ENCODE measurements at places on chromosomes 5 and 9.
A peak's percentile ranks its signal among the peaks of the same experiment; 100 is the strongest.

- no peak overlapping the region for H3K27ac ChIP-seq
- DNase-seq = no peak
- no peak overlapping the region for H3K4me3 ChIP-seq
- H3K36me3 ChIP-seq = no peaks in the 10 kb centered on the region
- peaks cover 15% of the 10 kb centered on the region for H3K27me3 ChIP-seq
Measured at GRCh38 chr9:129542741-129543140, 78.2 kb downstream of the C9orf50 start.

- H3K27me3 ChIP-seq = peaks cover 3% of the 10 kb centered on the region
- peaks cover 7% of the 10 kb centered on the region for H3K36me3 ChIP-seq
- no peaks in the 10 kb centered on the region for H3K4me1 ChIP-seq
- no peak overlapping the region for H3K4me3 ChIP-seq
- DNase-seq = no peak
- H3K27ac ChIP-seq = no peak overlapping the region
Measured at GRCh38 chr5:59069438-59070079, 486.7 kb downstream of the RAB3C start.

- H3K36me3 ChIP-seq = no peaks in the 10 kb centered on the region
- DNase-seq = no peak
- H3K27me3 ChIP-seq = no peaks in the 10 kb centered on the region
- no peaks in the 10 kb centered on the region for H3K4me1 ChIP-seq
- no peak overlapping the region for H3K4me3 ChIP-seq
Measured at GRCh38 chr9:7246917-7247522, 489.2 kb downstream of the KDM4C start.

- peak overlapping the region; percentile 29 for H3K4me3 ChIP-seq
- no peaks in the 10 kb centered on the region for H3K36me3 ChIP-seq
- H3K4me1 ChIP-seq = peaks cover 19% of the 10 kb centered on the region
- DNase-seq = no peak
- no peaks in the 10 kb centered on the region for H3K27me3 ChIP-seq
Measured at GRCh38 chr9:130240410-130241197, 25.0 kb upstream of the HMCN2 start.

- no peak overlapping the region for H3K4me3 ChIP-seq
- H3K27me3 ChIP-seq = peaks cover 15% of the 10 kb centered on the region
- no peaks in the 10 kb centered on the region for H3K36me3 ChIP-seq
- H3K27ac ChIP-seq = no peak overlapping the region
- DNase-seq = no peak
Measured at GRCh38 chr9:38344566-38345324, 47.8 kb upstream of the ALDH1B1 start.

GRCh38 chr5:39025456-39025855 lies 48.7 kb downstream of the RICTOR start:
- no peak for DNase-seq
- peaks cover 19% of the 10 kb centered on the region for H3K4me1 ChIP-seq
- H3K36me3 ChIP-seq = peaks cover 22% of the 10 kb centered on the region
- H3K27me3 ChIP-seq = no peaks in the 10 kb centered on the region
- no peak overlapping the region for H3K27ac ChIP-seq
- no peak overlapping the region for H3K4me3 ChIP-seq

DNA sequence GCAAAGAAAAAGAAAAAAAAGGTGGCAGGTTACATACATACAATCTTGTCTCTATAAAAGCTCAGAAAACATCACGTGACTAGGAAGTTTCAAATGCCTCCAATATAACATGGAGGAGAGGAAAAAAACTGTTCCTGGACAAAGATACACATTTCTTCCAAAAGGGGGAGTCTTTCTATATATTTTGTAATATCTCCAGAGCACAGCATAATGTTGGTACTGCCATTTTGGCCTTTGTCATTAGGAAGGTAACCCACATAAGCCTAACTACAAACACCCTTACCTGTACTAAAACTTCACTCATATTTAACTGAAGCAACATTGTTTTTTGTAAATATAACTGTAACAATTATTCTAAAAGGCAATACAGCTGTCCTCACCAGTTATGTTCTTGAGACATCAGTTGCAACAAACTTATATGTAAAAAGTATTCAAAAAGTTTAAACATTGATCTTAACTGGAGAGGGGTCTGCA lies 1.2 kb upstream of the BTF3 start:
- peaks cover 4% of the 10 kb centered on the region for H3K27me3 ChIP-seq
- DNase-seq = no peak
- H3K4me3 ChIP-seq = peak overlapping the region; percentile 18

- no peak overlapping the region for H3K27ac ChIP-seq
- H3K4me1 ChIP-seq = no peaks in the 10 kb centered on the region
- DNase-seq = no peak
- no peaks in the 10 kb centered on the region for H3K27me3 ChIP-seq
Measured at GRCh38 chr5:15791859-15792258, 291.9 kb downstream of the FBXL7 start.

GRCh38 chr5:132203464-132203818 lies 24.2 kb downstream of the P4HA2 start:
- no peaks in the 10 kb centered on the region for H3K36me3 ChIP-seq
- H3K27ac ChIP-seq = no peak overlapping the region
- DNase-seq = no peak
- H3K4me3 ChIP-seq = no peak overlapping the region

- H3K4me1 ChIP-seq = no peaks in the 10 kb centered on the region
- H3K27me3 ChIP-seq = no peaks in the 10 kb centered on the region
- no peak overlapping the region for H3K4me3 ChIP-seq
- H3K27ac ChIP-seq = no peak overlapping the region
- no peak for DNase-seq
- no peaks in the 10 kb centered on the region for H3K36me3 ChIP-seq
Measured at GRCh38 chr5:15446552-15446951, 53.4 kb upstream of the FBXL7 start.

DNA sequence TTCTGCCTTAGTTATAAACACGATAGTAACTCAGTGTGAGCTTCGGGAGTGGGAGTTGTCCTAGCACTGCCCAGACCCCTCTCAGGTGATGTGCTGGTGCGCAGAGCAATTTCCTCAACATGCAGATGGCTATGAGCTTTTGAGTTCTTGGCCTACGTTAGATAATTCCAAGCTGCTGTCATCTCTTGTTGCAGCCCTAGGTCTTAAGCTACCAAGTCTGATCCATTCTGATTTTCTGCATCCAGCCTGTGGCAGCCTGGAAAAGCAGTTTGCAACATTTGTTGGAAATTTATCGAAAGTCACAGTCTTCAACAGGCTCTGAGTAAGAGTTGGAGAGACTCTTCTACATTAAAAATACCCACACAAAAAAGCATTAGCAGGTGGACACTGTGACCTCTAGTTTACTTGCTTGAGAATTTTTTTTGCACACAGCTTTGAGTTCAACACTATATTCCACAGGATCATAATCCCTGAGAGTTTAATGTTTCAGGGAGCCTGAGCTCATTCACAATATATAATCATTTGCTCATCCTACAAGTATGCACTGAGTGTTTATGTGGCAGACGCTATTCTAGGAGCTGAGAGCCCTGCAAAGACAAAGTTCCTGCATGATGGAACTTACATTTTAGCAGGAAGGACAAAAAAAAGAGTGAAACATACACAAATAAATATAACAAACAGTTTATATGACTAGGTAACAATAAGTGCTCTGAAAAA lies 91.6 kb downstream of the UBE2QL1 start:
- H3K27ac ChIP-seq = no peak overlapping the region
- no peak overlapping the region for H3K4me3 ChIP-seq
- no peak for DNase-seq
- no peaks in the 10 kb centered on the region for H3K4me1 ChIP-seq
- no peaks in the 10 kb centered on the region for H3K36me3 ChIP-seq

DNA sequence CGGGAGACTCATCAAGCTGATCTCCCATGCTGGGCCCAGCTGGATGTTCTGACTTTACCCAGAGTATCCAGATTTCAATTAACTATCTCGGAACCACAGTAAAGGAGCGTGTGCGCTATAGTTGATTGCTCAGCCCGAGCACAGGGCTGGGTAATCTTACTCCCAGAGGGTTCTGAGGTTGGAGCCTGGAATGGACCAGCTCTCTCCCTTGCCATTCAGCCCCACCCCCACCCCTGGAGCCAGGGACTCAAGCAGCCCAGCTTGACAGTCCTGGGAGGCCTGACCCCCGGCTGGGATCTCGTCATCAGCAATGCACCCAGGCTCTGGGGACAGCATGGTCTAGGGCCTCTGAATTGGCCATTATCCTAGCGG lies 23.7 kb upstream of the PTGES start:
- H3K36me3 ChIP-seq = no peaks in the 10 kb centered on the region
- H3K4me1 ChIP-seq = no peaks in the 10 kb centered on the region
- H3K27me3 ChIP-seq = peaks cover 14% of the 10 kb centered on the region
- DNase-seq = no peak

DNA sequence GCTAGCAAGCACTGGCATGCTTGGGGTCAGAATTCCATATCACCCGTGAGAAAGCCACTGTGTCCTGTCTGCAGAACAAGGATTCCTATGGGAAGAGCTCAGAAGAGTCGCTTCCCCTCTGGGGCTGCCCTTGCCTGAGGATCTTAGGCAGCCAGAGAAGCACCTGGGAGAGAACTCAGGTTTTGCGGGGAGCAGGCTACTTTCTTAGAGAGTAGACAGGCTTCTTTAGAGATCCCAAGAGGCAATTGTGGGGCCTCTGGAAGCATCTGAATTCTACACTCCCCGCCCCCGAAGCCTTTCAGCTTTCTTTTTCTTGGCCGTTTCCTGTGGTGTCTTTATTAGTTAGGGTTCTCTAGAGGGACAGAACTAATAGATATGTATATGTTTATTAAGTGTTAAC lies 40.9 kb downstream of the PHF2 start:
- H3K4me3 ChIP-seq = no peak overlapping the region
- DNase-seq = no peak
- no peaks in the 10 kb centered on the region for H3K27me3 ChIP-seq
- no peak overlapping the region for H3K27ac ChIP-seq
- no peaks in the 10 kb centered on the region for H3K36me3 ChIP-seq

DNA sequence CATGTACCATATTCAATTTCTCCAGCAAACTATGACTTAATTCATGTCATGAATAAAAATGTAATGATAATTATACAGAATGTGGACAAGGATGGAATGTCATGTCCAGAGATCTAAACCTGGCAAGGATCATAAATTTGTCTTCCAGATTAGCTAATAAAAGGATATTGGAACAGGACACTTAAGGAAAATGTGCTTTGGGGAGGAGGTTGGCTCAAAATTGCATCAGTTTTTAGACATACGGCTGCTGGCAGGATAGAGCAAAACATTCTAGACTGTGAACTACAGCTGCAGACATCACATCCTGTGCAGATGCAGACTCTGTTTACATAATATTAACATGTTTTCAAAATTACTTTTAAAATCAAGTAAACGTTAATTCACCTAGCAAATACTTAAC lies 248.4 kb downstream of the TLR4 start:
- no peak overlapping the region for H3K27ac ChIP-seq
- peaks cover 2% of the 10 kb centered on the region for H3K27me3 ChIP-seq
- H3K4me1 ChIP-seq = no peaks in the 10 kb centered on the region
- H3K36me3 ChIP-seq = peaks cover 1% of the 10 kb centered on the region

DNA sequence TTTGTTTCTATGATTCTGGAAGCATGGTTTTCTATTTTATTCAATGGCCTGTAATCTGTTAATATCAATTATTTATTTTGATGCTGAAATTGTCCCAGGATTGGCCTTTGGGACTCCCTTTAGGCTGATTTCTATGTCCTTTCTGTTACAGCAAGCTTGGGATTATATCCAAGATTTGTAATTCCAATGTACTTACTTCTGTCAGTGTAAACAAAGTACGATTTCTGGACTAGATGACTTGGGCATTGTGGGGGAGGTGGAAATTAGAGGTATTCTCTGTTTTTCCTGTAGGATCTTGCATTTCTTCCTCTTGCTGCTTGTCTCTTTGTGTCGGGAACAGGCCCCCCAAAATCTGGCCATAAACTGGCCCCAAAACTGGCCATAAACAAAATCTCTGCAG lies 3.7 kb downstream of the PCDHGA12 start:
- no peak overlapping the region for H3K27ac ChIP-seq
- H3K27me3 ChIP-seq = peaks cover 8% of the 10 kb centered on the region
- H3K4me3 ChIP-seq = no peak overlapping the region
- no peak for DNase-seq
- H3K36me3 ChIP-seq = peaks cover 5% of the 10 kb centered on the region

DNA sequence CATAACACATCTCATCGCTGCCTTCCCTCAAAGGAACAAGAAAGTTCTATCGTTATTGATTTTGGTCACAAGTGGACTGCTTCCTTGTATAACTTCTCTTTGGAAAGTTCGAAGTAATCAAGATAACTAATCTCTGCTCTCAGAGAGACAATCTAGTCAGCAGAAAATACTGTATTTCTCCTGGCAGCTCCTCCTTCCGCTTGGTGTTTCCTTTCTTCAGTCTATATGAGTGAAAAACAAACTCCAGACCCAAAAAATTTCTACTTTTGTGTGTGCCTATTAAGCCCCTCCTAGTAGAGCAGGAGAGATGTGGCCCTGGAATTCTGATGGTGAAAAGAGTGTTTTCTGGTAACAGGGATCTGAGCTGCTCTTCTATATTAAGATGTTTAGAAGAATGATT lies 24.5 kb downstream of the OSTF1 start:
- peaks cover 17% of the 10 kb centered on the region for H3K36me3 ChIP-seq
- DNase-seq = no peak
- no peaks in the 10 kb centered on the region for H3K27me3 ChIP-seq
- H3K4me3 ChIP-seq = no peak overlapping the region

GRCh38 chr5:176388003-176388443 lies 375 bp downstream of the NOP16 start:
- H3K27me3 ChIP-seq = no peaks in the 10 kb centered on the region
- H3K4me1 ChIP-seq = peaks cover 13% of the 10 kb centered on the region
- H3K36me3 ChIP-seq = peaks cover 13% of the 10 kb centered on the region
- no peak for DNase-seq

- no peak for DNase-seq
- H3K27ac ChIP-seq = peak overlapping the region; percentile 82
- no peaks in the 10 kb centered on the region for H3K27me3 ChIP-seq
- peaks cover 41% of the 10 kb centered on the region for H3K4me1 ChIP-seq
- H3K36me3 ChIP-seq = peaks cover 18% of the 10 kb centered on the region
- H3K4me3 ChIP-seq = no peak overlapping the region
Measured at GRCh38 chr5:159341906-159342310, 11.6 kb upstream of the IL12B start.

DNA sequence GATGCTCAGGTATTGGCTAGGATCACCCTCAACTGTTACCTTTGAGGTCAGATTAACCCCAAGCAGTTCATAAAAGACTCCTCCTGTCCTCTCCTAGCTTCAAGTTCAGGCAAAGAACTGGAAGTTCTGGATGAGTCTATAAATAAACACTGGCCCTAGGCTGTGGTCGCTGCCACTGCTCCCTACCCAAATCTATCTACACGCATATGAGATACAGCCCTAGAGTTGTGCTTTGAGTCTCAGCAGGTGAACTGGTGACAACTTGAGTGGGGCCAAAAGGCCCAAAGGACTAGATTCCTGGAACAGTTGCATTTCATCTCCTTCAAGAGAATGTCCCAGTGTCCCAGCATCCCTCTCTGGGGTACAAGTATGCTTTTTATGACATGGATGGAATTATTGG lies 62.6 kb downstream of the SAXO1 start:
- H3K36me3 ChIP-seq = no peaks in the 10 kb centered on the region
- no peak overlapping the region for H3K27ac ChIP-seq
- no peaks in the 10 kb centered on the region for H3K4me1 ChIP-seq
- no peak overlapping the region for H3K4me3 ChIP-seq
- H3K27me3 ChIP-seq = peaks cover 7% of the 10 kb centered on the region
